ENCODE measurements at places on chromosomes 3 and 15. TPM values are rescaled to one million over a fixed set of nuclear protein-coding genes. Genes with fewer than 3 reads are reported as not detected.

The XCR1 gene
- not detected for polyA plus RNA-seq

The NTRK3 gene
- polyA plus RNA-seq, result not detected

The FSTL1 gene
- 237 TPM for polyA plus RNA-seq

The TMC3 gene
- not detected for polyA plus RNA-seq

The DUOXA1 gene
- 0.07 TPM for polyA plus RNA-seq

The SYNPR gene
- not detected for polyA plus RNA-seq

The ANKRD34C gene
- polyA plus RNA-seq, result not detected

The EHD4 gene
- 99.1 TPM for polyA plus RNA-seq

The RYR3 gene
- not detected for polyA plus RNA-seq

- DNase-seq, result no peak
These were observed 141.7 kb downstream of the SRGAP3 start for GRCh38 chr3:9107738-9108137.

DNA sequence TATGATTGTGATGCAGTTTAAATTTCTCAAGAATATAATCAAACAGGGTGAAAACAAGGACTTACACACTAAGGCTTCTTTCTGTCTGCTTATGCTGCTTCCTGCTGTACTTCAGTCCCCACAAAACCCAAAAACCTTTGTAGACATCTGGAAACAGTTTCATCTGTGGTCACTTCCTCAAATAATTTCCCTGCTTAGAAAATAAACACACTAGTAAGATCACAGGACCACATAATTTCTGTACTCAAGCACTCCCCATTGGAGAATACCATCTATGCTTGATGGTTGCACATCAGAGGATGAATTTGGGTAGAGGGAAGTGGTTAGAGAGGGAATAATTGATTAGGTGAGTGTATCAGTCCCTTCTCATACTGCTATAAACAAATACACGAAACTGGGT is 266.2 kb downstream of the LSAMP start:
- no peak for DNase-seq

DNA sequence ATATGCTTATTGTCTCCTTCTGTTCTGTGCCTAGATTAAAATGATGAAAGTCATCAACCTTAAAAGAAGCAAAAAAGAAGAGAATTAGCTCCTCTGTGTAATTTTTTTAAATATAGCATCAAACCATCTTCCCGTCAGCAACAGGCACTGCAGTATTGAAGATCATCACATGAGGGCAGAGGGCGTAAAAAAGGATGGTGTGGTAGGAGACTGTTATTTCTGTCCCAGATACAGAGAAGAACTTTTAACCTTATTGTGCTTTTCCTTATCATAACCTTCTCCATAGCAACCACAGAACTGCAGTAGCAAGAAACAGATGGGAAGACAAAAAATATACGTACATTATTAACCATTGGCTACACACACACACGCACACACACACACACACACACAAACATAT is 88.8 kb downstream of the IGSF11 start:
- no peak for DNase-seq

GRCh38 chr15:69666921-69667811 is 214.5 kb downstream of the RPLP1 start:
- no peak for DNase-seq

GRCh38 chr15:27182561-27183110 is 211.7 kb downstream of the GABRG3 start:
- no peak for DNase-seq

DNA sequence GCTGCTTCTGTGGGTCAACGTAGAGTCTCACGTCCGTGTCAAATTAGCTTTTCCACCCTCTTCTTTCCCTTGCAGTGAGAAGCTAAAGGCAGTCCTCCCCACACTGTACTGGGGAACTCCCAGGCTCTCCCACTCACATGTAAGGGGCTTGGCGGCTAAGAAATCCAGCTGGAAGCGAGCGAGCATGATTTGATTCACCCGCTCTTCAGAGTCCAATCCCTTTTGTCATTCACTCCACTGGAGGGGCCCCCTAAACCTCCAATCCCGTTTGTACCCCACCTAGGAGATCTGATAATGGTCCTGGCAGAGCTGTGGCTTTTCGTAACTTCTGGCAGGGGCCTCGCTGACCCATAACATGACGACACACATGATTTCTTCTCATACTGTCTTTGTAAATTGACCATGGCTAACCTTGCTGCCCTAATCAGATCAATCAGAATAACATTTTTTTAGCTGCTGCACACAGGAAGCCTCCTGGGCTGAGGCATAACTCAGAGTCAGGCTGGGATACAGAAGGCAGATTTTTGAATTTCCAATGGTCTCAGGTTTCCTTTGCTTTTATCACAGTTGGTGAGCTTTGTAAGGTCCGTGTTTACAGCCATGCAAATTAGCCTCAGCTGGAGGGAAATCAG is 235.2 kb downstream of the GREM1 start:
- DNase-seq, result no peak

DNA sequence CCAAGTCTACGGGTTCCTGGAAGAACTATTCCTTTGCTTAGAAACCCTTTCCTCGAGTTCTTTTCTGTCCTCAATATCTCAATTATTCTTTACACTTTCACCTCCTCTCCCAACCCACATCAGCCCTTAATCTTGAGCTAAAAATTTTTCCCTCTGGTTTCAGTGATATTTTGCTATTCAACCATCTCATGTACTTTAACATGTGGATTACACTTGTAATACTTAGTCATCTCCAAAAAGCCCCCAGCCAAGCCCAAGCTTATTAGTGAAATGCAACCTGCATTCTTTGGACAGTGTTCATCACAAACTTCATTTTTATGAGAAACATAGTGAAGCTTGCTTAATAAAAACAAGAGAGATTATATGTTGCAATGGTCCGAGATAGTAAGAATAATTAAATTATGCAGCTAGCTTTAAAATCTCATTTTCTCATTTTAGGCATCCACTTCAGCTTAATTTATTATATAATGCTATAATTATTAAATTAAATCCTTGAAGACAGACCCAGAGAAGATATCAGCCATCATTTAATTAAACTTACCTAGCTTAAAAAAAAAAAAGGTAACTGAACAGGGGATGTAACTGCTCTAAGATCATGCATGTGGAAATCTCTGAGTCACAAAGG is 534.5 kb upstream of the TBL1XR1 start:
- DNase-seq, result no peak

DNA sequence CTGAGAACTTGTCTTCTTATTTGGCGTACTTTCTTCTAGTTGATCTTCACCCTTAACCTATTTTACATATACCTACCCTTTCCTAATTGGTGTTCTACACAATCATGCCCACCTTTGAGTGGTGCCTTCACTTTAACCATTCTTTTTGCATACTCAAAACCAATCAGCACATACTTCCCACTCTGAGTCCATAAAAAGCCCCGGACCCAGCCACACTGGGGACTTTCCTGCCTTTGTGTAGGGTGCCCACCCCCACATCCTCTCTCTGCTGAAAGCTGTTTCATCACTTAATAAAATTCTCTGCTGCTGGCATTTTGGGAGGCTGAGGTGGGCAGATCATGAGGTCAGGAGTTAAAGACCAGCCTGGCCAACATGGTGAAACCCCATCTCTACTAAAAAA is 15.9 kb upstream of the CHST2 start:
- DNase-seq, result no peak

DNA sequence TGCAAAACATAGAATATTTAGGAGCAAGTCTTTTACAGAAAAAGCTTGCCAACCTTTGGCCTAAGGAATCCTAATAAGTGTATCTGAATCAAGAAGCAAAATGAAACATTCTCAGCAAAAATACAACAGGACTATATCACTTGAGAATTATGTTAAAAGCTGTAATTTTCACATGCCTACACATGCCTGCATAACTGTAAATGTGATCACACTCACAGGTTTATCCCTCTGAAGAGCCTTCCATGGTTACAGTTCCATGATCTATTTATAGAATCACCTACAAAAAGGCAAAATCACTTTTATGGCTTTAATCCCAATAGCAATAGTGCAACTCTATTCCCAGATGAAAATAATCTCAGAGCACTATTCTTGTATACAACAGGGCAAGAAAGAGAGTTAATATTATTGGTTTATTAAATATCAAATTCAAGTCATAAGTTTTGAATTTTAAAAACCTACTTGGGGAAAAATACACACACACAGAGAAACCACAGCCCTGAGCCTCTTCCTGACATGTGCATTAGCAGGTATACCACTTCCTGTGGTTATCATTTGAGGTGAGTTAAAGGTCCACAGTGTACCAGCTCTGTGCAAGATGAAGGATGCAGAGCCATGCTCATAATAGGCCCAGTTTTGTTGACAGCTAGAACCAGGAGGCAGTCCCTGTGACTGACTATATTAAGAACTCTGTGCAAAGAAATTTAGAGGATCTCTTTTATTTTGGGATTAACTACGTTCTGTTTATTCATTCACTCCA is 252.5 kb upstream of the TGFBR2 start:
- DNase-seq, result no peak

DNA sequence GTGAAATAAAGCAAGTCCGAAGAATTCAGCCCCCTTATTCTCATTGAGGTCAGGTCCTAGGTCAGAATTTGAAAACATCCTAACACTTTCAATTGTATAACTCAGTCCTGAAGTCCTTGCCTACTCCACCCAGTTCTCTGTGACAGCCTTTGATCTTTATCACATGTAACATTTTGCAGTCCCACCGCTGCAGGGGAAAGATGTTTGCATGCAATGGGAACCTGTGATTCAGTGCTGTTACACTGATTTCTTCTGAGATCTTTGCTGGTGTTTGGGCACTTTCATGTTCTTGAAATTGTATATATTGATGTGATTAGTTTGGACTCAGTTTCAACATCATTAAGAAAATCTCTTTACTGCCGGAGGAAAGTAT is 18.0 kb upstream of the SECISBP2L start:
- DNase-seq, result no peak

DNA sequence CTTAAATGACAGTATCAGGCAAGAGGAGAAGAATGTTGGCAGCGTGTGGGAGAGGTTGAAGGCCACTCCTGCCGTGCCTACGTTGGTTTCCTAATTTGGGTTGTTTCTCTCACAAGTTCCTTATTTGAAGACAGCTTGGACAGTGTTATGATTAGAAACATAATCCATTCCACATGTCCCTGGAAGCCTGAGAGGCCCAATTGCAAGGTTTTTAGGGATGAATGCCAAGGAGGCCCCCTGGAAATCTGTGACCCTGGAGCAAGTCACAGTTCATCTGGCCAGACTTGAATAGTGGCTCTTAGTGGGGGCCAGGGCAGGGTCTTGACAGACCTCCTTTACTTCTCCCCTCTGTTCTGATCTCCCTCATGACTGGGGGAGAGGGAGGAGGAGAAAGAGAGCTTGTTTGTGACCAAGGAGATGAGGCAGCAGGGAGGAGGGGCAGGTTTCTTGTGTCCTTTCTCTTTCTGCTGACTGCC is 584.4 kb upstream of the TBL1XR1 start:
- DNase-seq, result no peak

- DNase-seq, result peak; percentile 61
These were observed 35.4 kb upstream of the ATG7 start for GRCh38 chr3:11236588-11237461.

DNA sequence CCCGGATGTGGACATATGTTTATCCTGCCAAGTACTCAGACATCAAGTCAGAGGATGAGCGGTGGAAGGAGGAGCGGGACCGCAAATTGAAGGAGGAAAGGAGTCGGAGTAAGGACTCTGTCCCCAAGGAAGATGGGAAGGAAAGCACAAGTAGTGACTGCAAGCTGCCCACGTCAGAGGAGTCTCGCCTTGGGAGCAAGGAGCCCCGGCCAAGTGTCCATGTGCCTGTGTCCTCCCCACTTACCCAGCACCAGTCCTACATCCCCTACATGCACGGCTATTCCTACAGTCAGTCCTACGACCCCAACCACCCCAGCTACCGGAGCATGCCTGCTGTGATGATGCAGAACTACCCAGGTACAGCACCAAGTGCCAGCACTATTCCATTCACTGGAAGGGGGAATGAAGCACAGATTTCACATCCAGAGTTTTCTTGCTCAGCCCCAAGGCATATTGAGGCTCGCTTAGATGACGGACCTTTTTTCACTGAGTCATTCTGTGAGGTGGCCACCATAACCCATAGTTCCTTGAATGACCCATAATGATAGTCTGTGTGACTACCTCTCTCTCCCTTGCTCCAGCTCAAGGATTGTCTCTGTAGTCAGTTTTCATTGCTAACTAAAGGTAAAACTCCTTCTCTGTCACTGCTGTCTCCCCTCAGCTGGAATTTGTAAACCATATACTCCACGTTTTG is 97.1 kb downstream of the RBPMS2 start:
- DNase-seq, result no peak

DNA sequence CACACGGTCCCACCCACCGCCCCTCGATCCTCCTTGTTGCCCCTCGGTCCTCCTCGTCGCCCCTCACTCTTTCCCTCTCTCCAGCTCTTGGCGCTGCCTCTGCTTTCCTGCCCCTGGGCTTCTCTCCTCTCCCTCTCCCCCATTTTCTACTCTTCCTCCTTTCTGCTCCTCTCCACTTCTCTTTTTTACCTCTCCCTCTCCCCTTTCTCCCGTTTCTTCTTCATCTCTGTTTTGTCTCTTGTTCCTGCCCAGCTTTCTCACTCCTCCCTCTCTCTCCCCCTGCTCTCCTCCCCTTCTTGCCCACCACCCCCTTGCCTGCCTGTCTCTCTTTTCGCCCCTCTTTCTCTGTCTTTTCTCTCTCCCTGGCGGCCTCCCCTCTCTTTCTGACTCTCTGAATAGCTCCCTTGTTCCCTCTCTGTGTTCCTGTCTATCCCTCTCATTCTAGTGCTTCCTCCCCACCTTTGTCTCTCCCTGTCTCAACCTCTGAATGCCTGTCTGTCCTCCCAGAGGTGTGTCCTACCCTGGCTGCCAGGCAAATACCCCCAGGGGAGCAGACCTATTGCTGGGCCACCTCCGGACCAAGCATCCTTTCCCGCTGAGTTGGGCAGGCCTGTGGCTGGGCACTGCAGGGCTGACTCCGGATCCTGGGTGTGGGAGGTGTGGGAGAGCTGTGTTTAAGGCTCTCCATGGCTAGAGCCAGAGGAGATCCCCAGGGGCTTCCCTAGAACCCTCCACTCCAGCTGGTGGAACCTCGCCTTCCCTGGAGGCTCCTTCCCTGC is 41.0 kb downstream of the EPHB3 start:
- DNase-seq, result no peak

DNA sequence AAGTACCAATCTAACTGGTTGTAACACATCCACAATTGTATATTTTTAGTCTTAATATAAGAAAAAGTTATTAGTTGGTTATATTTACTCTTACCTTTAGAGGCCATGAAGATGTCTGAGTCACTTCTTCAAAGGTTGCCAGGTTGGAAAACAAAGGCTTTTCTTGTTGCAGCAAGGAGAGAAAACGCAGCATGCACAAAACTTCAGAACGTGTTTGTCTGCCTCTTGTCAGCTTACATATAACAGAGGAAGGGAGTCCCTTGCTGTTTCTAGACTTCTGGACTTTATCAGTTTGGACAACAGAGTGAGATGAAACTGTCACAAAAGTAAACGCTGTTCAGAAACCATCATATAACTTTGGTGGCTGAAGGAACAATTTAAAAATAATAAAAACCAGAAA is at the start of gene PLSCR5:
Gene PLSCR5, minus strand, starts transcription at position 241 of the 400 bp plus-strand sequence. Its CDS starts 134 bp downstream, at position 107.
- no peak for DNase-seq

GRCh38 chr3:114804099-114804498 is 343.0 kb downstream of the ZBTB20 start:
- DNase-seq, result no peak

Data from endothelial cell of umbilical vein (primary cell).